ENCODE measurements at places on chromosomes 5 and 9. TPM values are rescaled to one million over a fixed set of nuclear protein-coding genes. Genes with fewer than 3 reads are reported as not detected.
A peak's percentile ranks its signal among the peaks of the same experiment; 100 is the strongest.

DNA sequence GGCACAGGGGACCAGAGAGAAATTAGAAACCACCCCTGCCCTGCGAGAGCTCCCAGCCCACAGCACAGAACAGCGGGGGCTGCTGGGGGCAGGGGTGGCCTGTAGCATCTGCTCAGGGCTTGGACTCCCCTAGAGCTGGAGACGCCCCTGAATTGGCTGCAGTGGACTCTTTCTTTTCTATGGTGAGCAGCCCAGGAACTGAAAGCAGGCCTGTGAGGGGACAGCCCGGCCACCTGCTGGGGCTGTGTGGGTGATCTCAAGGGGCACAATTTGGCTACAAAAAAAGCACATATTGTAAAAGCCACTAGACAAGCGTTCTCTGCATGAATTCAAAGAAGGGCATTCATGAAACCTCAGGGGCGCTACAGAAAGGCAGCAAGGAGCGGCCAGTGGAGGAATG lies 57.5 kb upstream of the ICE1 start:
- DNase-seq = no peak

GRCh38 chr9:16627521-16627920 lies 242.9 kb downstream of the BNC2 start:
- no peak for DNase-seq

DNA sequence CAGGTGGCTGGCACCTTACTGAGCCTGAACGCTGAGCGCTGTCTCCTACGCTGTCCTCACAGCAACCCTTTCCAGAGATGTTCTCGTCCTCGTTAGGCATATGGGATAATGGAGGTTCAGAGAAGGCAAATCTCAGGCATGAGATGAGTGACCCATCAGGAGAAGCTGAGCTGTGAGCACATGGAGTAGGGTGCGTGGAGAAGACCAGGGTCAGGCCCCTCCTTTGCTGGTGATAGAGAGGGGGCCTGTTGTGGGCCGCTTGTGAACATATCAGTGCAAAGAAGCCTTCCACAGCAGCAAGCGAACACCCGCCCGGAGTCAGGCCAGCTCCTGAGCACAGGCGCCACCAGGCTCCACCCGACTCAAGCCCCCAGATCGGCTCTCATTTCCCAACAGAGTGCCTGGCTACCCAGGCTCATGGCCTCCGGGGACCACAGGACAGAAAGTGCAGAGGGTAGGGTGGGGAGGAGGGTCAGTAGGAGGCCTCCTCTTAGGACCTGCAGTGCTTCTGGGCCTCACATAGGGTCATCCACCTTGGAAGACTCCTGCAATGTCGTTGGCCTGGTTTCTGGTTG lies 15.0 kb upstream of the TIFAB start:
- no peak for DNase-seq

- DNase-seq = no peak
Observed at GRCh38 chr9:2839040-2839439, 4.9 kb downstream of the PUM3 start.

DNA sequence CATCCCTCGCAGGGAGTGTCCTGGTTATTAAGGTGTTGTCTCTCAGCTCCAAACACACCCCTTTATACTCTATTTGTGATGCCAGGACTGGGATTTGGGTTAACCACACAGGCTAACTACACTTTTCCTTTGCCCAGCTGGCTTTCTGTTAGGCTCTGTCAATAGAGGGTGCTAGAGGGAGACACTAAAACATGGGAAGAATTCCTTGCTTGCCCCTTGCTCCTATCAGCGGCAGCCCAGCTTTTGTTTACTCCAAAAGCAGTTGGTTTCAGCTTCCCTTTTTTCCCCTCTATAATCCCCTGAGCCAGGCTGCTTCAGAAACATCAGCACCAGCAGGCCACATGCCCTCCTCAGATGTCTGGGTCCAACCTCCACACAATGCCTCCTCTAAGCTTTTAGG lies 297.1 kb downstream of the KCTD16 start:
- peak; percentile 47 for DNase-seq

DNA sequence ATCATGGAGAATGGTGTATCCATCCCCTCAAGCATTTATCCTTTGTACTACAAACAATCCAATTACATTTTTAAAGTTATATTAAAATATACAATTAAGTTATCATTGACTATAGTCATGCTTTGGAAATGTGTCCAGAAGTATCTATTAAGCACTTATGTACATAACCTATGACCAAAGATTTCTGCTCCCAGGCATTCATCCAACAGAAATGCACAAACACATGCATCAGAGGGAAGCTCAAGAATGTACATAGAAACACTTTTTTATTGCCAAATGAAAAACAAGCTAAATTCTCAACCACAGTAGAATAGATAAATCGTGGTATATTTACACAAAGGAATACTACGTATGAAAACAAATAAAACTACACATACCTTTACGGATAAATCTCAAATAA lies 700.5 kb upstream of the ZNF608 start:
- peak; percentile 67 for DNase-seq

DNA sequence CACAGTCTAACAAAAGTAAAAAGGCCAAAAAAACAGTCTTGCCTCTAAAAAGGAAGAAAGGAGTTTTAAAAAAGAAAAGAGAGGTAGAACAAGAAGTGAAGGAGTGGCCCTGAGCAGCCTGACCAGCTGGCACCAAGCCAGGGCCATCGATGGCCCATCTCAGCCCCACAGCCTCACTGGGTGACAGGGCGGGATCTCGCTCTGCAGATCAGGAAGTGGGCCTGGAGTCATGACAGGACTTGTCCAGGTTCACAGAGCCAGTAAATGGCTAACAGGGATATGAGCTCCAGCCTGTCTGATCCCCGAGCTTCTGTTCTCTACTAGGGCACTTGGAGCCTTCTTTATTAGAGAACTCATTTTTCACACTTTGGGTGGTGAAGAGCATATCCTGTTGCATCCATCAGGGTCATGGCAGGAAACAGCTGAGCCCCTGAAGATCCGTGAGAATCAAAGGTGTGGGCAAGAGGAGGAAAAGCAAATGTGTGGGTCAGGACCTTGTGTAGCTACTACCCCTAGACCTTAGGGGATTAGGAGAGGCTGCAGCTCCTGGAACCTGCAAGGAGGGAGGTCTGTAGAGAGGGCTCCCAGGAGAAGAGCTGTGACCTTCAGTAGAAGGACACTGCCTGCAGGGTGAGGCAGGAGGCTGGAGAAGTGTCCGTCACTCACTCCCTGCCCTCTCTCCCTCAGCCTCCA lies 299.0 kb upstream of the MSX2 start:
- DNase-seq = no peak

DNA sequence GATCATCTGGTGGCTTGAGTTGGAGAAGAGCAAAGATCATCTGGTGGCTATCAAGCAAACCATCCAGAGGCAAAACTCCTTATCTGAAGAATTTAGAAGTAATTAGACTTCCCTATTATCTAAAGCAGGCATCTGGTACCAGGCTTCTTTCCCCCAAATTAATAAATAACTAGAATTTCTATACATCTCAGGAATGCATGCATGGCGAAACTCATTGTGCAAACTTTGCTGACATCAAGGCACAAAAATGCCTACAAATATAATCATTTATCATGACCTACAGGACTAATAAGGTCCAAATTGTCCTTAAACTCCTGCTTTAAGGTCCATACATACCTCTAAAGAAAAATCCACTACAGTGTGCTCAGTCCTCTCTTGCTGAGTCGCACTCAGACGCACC lies 6.0 kb downstream of the OR13D1 start:
- DNase-seq = no peak

DNA sequence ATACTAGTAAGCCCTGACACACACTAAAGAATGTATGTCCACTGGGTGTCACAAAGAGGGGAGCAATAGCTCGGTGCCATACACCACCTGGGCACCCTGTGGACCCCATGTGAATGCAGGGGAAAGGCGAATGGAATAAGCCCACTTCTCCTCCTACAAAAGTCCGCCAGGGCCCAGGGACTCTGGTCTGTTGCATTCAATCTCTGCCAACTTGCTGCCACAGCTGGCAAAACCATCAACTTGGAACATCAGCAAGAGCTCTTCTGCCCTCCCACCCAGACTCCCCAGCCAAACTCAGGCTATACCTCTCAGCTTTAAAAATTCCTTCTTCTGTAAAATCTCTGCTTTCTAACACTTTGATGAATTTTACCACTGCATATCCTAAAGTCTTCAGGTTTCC lies 54.5 kb downstream of the PFDN1 start:
- no peak for DNase-seq

DNA sequence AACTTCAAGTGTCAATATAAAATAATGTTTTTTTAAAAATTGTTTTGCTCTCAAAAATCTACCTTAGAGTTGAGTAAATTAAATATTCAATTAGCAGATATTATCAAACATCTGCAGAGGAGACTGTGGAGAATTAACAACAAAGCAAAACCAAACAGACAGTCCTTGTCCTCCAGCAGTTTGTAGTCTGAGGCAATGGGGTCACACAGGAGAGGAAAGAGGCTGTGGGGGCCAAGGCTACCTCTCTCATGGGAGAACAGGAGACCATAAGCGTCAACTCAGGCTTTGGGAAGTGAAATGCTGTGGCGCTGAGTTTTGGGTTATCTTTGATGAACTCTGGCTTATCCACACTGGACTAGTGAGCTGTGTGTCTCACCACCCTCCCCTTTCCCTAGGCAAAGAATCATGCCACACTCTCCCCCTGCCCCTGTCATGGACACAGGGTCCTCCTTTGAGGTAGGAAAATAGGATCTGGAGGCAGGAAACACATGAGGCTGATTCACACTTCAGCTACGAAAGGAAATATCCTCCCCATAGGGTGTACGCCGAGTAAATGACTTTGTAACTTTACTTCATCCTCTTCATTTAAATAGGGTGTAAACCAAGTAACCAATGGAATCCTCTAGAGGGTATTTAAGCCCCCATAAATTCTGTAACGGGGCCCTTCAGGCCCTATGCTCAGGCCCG lies 152.7 kb downstream of the FSTL4 start:
- DNase-seq = no peak

DNA sequence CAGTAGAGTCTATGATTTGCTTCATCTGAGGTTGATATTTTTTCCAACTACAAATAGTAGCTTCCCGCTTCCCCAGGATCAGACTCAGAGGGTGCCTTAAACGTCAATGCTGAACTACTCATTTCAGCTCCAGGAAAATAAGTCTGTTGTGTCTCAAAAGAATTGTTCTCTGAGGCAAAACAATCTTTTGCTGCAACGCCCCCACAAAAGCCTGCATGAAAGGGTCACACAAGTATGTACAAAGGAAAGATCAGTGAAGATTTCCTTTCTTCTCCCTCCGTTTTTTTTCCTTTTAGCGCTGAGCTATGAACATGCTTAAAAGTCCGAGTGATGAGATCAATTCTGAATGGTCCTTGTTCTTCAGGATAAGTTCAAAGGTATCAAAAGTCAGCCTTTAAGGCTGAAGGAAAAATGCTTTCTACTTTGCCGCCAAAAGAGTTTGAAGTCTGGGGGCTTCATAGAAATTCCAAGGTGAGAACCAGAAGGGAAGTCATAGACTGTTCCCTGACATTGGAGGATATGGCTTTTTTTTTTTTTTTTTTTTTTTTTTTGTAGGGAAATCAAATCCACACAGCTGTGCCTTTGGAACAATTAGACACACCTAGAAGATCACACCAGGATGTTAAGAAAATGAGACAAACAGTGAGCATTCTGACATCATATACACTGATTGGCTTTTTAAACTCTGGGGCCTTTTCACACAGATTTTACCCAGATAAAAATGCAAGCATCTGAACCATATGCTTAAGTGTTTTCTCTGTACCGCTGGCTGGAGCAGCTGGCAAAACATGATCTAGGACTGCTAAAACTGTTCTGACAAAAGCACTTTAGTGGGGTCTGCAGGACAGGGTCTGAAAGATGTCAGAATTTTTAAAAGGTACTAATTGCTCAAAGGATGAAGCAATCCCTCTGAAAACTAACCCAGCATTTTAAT lies 329.3 kb downstream of the ENC1 start:
- DNase-seq = peak; percentile 58

GRCh38 chr9:81539317-81539716 lies 150.0 kb downstream of the TLE1 start:
- DNase-seq = no peak

GRCh38 chr9:88076286-88077070 lies 61.8 kb downstream of the SPATA31C2 start:
- peak; percentile 85 for DNase-seq

GRCh38 chr9:136617746-136618579 lies 44.8 kb upstream of the EGFL7 start:
- no peak for DNase-seq

DNA sequence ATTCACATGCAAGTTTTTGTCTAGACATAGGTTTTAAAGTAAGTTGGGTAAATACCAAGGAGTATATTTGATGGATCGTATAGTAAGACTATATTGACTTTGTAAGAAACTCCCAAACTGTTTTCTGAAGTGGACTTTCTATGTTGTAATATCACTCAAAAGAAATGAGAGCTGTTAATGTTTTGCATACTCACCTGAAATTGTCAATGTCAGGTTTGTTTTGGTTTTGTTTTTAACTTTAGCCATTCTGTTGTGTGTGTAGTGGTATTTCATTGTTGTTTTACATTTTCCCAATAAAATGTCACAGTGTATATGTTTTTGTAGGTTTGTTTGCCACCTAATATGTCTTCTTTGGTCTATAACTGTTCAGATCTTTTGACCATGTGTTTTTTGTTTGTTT lies 375.7 kb upstream of the CDH9 start:
- no peak for DNase-seq

DNA sequence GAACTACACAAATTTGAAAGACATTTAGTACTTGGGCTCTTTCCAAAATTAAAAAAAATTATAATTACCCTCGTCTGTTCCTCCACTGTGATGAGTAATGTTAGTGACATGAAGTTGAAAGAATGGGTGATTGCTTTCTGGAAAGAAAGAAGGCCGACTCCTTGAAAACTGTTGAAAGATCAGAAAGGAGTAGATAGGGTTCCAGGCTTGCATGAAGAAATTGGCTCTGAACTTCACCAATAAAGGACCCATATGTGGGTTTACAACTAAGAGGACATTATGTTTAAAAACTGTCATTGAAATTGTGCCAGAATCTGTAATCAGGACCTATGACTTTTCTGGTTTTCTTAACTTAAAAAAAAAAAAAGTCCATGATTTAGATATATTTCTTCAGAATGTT lies 20.7 kb upstream of the MOCS2 start:
- peak; percentile 12 for DNase-seq

Gene PCDHB14
- 6.4 TPM for total RNA-seq

Gene TEX48
- not detected for total RNA-seq

Gene ENTREP1
- 2.0 TPM for total RNA-seq

Gene SLC6A18
- total RNA-seq = not detected

Gene PCDHB15
- total RNA-seq = 1.6 TPM

Gene WHRN
- 10.2 TPM for total RNA-seq

Gene SREK1
- total RNA-seq = 58.4 TPM

Gene LPAR1
- 11.5 TPM for total RNA-seq

Gene LCP2
- total RNA-seq = 0.09 TPM

Gene ADAMTS13
- total RNA-seq = 7.3 TPM

Gene ANKRD31
- 0.07 TPM for total RNA-seq

Gene C9orf50
- not detected for total RNA-seq

Gene TAF9
- 92.7 TPM for total RNA-seq

Gene GARIN3
- not detected for total RNA-seq

Measured in astrocyte (in vitro differentiated cells and primary cell).